ENCODE measurements at places on chromosomes 16 and 17.
A peak's percentile ranks its signal among the peaks of the same experiment; 100 is the strongest.

GRCh38 chr17:13346996-13347762 is 254.6 kb downstream of the HS3ST3A1 start:
- DNase-seq, result no peak

DNA sequence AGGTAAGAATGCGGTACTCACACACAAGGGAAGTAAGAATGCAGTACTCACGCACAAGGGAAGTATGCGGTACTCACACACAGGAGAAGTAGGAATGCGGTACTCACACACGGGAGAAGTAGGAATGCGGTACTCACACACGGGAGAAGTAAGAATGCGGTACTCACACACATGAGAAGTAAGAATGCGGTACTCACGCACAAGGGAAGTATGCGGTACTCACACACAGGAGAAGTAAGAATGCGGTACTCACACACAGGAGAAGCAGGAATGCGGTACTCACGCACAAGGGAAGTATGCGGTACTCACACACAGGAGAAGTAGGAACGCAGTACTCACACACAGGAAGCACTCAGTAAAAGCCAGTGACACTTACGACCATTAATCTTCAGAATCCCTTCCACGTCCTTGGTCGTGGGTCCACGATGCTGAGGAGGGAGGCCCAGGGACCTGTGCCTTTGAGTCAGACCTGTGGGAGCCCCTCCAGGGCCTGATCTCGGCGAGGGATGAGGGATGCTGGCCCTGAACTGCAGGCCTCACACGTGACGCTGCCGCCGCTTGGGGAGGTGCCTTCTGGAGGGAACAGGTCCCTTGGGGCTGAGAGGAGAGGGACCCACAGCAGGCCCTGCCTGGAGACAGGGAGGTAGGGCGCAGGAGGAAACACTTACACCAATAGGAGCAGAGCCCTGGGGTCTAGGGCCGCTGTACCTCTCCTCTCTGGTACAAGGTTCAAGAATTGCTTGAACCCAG is 20.2 kb downstream of the ABR start:
- DNase-seq, result no peak

- DNase-seq, result no peak
Observed at GRCh38 chr16:6846452-6846851, 486.2 kb upstream of the RBFOX1 start.

DNA sequence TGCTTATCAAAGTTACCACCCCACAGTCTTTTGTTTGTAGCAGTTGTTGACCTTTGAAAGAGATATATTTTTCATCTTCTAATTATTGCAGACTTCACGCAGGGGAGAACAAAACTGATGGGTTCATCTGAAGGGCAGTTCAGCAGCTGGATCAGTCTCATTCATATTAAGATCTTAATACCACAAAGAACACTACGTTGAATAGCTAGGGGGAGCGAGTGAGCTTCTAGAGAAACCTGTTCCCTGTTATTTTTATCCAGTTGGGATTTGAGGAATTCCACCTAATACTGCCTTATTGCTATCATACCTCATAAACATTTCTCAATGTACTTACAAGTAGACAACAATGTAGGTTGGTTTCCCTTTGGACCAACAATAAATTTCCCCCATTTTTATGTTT is 306.1 kb upstream of the KIF2B start:
- DNase-seq, result no peak

- no peak for DNase-seq
Observed at GRCh38 chr17:63190821-63191370, 224.9 kb downstream of the TANC2 start.

DNA sequence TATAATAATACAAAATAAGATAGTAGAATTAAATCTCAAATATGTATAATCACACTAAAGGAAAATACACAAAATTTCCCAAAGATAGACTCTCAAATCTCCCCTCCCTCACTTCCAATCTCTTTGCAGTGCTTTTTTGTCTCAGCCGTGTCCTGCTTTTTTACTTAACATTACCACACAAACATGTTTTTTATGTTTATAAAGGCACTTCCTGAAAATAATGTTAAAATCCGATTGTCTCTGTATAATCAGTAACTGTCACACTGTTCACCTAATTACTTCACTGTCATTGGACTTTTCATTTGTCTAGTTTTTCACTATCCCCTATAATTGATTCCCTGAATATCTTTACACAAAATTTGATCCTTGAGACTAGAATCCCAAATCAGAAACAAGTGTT is 38.2 kb upstream of the ALDH3A2 start:
- no peak for DNase-seq

- DNase-seq, result no peak
Observed at GRCh38 chr16:70444249-70445063, 5.6 kb upstream of the ST3GAL2 start.

- DNase-seq, result no peak
Observed at GRCh38 chr16:50861970-50862411, 120.1 kb downstream of the CYLD start.

- no peak for DNase-seq
Observed at GRCh38 chr17:80643326-80644099, 98.9 kb downstream of the RPTOR start.

GRCh38 chr17:61770752-61771533 is 92.4 kb downstream of the BRIP1 start:
- no peak for DNase-seq

GRCh38 chr17:62670202-62670821 is 42.8 kb downstream of the MRC2 start:
- DNase-seq, result no peak

DNA sequence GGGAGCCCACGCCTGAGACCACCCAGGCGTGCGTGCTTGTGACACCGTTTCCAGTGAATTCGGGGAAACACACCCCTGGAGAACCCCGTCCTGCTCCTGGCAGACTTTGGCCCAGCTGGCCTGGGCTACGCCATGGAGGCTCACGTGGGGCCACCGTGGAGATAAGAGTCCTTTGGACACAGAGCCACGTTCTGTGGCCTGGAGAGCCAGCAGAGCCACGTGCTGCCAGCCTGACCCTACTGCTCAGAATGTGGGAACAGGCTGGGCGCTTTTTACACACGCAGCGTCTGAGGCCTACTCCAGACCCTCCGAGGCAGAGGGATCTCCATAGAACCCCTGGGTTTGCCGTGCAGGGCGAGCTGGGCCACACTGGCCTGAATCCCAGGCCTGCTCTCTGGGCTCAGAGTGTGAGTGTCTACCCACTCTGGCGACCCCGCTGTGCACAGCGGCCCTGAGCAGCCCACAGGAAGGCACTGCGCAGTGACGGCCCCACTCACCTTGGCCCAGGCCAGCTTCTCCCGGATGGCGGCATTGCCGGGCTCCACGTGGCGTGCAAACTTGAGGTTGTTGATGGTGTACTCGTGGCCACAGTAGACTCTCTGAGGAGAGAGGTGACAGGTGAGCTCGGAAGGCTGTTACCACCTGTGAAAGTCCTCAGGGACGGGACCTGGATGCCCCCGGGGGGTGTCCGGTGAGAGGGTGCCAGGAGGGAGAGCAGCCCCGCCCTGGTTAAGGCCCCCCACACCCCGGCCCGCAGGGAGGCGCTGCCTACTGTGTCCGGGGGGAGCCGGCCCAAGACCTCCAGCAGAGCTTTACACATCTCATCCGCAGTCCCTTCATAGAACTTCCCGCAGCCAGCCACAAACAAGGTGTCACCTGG is 10.0 kb downstream of the HAGH start:
- no peak for DNase-seq

GRCh38 chr16:2280981-2281542 is 13.1 kb upstream of the RNPS1 start:
- no peak for DNase-seq

DNA sequence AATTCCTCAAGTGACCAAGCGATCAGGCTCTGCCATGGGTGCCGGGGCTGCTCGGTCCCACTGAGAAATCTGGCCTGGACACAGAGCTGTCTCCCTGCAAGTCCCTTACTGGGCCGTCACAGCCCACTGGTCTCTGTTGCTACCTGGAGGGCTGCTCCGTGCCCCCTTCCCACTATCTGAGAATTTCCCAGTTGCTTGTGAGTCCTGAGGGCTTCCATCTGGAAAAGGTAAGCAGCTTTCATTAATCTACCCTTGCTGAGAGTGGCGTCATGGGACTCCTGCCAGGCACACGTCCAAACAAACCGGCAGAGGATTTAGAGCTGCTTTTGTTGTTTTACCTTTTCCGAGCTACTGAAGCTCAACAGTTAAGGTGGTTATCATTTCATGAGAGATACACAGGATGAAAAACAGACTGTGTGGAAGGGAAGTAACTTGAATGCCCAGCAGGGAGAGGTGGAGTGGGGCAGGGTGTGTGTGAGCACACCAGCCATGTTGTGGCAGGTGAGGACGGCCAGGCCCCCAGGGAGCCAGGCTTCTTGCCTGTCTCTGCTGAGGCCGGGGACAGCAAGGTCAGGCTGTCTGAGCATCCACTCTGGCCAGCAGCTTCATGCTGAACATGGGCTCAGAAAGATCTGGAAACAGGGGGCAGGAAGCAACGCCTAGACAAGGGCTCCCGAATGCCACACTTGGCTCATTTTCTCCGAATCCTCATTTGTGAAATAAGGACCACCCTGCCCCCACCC is 50.6 kb downstream of the GTF3C1 start:
- DNase-seq, result no peak

GRCh38 chr16:1443403-1443973 is 868 bp downstream of the CCDC154 start:
- no peak for DNase-seq

DNA sequence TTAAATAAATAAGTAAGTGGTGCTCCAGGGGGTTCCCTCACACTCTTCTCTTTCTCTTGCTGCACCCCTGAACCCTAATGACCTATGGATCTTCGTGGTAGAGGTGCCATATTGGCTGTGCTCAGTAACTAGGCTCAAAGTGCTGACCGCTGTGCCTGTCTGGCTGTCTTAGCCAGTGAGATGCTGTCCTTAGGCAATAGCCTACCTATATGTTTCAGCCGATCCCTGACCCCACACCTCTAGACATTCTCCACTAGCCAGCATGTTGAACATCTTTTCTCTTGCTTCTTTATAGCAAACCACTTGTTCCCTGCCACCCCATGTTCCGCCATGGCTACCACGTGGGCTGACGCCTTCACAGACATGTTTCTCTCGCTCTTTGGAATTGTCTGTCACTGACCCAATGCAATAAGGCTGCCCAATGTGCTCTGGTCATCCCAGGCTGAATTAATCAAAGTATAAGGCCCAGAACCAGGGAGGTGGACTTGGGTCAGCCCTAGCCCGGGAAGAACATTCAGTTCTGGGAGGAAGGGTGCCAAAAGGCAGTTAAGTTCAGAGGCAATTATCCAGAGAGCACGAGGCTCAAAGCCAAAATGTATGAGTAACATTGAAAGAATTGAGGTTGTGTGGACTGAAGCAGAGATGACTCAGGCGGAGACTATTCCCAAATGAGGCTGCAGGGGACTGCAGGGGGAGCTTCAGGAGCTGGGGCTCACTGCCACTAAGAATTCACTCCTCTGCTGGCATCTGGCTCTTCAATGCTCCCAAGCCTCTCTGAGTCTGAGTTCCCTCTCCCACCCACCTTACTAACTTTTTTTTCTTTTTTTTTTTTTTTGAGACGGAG is 28.7 kb upstream of the TNRC6A start:
- DNase-seq, result no peak

- no peak for DNase-seq
Observed at GRCh38 chr17:46915596-46915995, 7.4 kb upstream of the GOSR2 start.

GRCh38 chr17:31561469-31562375 is 170.2 kb downstream of the RAB11FIP4 start:
- DNase-seq, result no peak

GRCh38 chr16:85211271-85211801 is 99.1 kb upstream of the CIBAR2 start:
- no peak for DNase-seq

DNA sequence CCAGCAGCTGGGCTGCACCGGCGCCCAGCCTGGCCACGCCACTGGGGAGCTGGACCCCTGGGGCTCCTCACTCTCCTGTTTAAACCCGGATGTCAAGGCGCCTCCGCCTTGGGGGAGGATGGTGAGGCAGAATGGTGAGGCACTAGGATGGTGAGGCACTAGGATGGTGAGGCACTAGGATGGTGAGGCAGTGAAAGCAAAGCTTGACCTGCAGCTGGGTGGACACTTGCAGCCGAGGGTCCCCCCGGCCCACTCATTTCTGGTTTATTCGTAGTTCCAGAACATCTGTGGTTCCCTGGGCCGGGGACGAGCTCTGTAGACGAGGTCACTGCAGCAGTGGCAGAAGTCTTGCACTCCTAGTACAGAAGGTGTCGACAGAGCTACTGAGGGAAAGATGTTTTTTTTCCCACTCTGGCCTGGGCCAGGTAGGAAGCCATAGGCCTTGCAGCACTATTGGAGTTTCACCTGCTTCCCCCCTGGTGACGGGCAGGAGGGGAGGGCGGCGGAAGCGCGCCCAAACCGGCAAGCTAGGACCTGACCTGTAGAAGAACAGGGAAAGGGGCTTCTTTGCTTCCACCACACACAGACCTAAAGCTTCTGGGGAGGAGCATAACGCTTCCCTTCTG is 1.1 kb upstream of the HNF1B start:
- no peak for DNase-seq

DNA sequence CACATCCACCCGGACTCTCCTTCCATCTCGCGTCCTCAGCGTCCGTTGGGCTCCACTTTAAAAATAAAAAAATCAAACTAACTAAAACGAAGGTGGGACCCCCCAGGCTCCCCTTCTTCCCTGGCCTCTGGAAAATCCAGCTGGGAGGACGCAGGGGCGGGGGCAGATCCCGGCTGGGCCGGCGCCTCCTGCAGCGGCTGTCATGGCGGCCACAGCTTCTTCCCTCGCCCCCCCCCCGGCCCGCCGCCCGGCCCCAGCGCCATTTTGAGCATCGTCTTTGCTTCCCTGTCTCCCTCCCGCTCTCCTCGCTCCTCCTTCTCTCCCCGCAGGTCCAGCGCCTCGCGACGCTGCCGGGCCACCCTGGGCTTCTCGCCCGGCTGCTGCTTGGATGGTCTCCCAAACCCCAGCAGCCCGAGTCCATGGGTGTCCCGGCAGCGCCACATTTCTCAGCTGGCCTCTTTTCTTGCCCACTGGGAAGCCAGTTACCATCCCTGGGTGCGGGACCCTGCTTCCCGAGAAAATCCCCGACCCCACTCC is 3.3 kb downstream of the HOXB2 start:
- DNase-seq, result peak; percentile 55

GRCh38 chr16:50947826-50948225 is 203.2 kb downstream of the SALL1 start:
- no peak for DNase-seq

DNA sequence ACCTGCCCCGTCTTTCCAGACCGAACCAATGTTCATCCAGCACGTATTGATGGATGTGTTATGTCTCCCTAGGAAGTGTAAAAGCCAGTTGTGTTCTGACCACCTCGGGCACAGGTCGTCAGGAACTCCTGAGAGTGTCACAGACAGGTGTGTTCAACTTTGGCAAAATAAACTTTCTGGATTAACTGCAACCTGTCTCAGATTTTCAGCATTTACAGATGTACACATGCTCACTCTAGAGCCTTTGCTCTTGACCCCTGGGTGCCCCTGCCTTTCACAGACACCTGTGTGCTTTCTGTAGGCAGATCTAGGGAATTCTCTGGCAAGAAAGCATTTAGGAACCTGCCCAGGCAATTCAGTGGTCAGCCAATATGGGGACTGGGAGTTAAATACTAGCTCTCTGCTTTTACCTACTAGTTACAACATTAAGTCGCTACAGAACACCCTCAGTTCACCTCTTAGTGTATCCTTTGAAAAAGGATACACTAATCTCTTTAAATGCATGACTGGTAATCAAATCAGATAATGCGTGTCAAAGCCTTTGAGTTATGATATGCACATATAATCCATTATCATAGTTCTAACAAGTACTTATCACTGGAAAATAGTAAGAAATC is 188.9 kb downstream of the CPPED1 start:
- DNase-seq, result no peak

- no peak for DNase-seq
Observed at GRCh38 chr17:20043021-20043420, 33.9 kb downstream of the SPECC1 start.

Data from COR-L47 (cell line).